ENCODE measurements at places on chromosomes 3 and 15.

DNA sequence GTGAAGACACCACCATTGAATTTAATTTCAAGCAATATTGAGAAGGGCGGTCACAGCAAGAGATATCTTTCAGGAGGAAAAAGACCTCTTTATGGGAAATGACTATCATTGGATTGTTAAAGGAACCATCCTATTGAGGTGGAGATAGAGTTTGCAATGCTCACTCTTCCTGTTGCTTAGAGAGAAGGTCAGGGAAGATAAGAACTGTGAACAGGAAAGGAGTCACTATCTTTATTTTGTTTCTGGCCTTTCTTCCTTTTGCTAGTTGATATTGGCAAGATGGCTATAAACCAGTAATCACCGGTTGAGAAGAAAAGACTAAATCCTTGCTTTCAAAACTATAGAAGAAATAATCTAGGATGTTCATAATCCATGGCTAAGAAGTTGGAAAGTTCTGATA lies 112.1 kb upstream of the TMEM108 start:
- no peak for DNase-seq

DNA sequence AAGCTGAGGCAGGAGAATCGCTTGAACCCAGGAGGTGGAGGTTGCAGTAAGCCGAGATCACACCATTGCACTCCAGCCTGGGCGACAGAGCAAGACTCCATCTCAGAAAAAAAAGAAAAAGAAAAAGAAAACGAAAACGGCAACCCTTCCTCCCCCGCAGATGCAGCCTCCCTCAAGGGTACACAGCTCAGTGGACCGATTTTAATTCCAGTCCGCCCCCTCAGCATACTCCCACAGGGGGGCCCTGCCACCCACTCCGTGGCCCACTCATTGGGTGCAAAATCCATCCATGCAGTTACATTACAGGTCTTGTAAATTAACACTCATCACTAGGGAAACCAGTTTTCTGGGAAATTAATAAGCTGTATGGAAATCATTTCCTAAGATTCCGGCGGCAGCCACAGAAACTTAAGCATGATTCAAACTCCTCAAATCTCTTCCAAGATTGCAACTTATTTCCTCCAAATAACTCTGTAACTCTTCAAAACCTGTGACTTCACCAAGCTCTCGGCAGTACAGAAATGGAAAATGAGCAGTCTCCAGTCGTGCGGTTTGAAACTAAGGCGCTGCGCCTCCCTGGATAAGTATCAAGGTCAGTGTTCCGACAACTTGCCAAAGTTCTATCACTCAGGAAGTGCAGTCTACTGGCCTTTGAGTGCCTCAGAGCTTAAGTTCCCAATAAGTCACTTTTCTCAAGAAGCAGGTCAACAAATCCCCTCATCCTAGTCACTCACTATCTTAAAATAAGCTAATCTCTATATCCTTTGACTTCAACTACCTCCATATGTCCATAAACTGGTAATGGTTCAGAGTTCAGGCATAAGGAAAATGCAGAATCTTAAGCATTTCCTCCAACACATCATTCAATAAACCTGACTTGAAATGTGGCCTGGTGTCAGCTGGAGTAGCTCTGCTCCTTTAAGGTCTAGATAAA lies 24.7 kb upstream of the KLHL6 start:
- no peak for DNase-seq

- DNase-seq, result no peak
Observed at GRCh38 chr3:112539825-112540650, 21.7 kb downstream of the ATG3 start.

- DNase-seq, result no peak
Observed at GRCh38 chr3:125055331-125055912, 375 bp downstream of the HEG1 start.

DNA sequence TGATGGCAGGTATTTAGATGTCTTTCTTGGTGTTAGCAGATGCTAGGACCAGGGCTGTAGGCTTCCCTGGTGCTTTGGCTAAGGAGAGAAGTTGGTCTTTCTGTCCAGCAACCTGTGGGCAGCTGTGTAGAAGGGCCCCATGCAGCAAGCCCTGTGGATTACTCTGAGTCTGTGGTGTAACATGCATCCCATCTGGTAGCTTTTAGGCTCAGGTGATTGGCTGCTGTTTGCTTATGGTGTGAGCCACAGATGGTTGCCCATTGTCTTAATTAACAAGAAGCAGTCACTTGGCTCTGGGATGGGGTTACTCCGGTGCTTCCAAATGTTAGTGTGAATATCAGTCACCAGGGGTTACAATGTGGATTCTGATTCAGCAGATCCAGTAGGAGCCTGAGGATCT lies 368.6 kb upstream of the C2CD4B start:
- no peak for DNase-seq

GRCh38 chr15:27458345-27459084 lies 487.5 kb downstream of the GABRG3 start:
- no peak for DNase-seq

DNA sequence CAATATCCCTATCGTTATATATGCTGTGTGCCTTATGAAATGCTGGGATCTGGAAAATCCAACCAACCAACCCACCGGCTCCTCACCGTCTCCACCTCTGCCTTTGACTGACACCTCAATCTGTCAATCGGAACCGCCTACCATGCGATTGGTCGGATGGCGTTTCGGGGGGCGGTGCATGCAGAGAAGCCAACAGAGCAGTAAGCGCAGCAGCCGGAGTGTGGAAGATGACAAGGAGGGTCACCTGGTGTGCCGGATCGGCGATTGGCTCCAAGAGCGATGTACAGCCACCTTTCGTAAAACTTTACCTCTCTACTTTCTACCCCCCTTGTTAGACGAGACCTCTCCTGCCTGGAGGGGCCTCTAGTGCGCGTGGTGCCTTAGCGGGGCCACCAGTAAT lies 6.3 kb downstream of the CLK3 start:
- DNase-seq, result no peak

GRCh38 chr3:1055870-1056269 lies 37.0 kb upstream of the CNTN6 start:
- DNase-seq, result no peak

GRCh38 chr15:96330064-96330449 lies 443 bp upstream of the NR2F2 start:
- DNase-seq, result no peak

GRCh38 chr3:61715886-61716527 lies 154.6 kb downstream of the PTPRG start:
- no peak for DNase-seq

DNA sequence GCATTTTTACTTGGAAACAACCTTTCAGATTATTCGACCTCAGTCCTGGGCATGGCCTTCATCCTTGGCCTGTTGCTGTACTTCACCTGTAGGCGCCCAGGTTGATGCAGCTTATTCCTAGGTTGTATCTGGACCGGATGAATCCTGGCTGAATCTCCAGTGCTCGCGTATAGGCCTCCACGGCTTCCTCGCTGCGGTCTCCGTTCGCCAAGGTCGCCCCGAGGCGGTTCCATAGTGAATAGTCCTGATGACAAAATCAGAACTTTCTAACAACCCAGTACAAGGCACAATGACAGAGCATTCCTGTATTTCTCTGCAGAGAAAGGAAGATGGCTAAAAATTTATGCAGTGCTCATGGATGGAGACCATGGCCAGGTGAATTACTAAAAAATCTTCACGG lies 154.7 kb downstream of the USP13 start:
- DNase-seq, result no peak

DNA sequence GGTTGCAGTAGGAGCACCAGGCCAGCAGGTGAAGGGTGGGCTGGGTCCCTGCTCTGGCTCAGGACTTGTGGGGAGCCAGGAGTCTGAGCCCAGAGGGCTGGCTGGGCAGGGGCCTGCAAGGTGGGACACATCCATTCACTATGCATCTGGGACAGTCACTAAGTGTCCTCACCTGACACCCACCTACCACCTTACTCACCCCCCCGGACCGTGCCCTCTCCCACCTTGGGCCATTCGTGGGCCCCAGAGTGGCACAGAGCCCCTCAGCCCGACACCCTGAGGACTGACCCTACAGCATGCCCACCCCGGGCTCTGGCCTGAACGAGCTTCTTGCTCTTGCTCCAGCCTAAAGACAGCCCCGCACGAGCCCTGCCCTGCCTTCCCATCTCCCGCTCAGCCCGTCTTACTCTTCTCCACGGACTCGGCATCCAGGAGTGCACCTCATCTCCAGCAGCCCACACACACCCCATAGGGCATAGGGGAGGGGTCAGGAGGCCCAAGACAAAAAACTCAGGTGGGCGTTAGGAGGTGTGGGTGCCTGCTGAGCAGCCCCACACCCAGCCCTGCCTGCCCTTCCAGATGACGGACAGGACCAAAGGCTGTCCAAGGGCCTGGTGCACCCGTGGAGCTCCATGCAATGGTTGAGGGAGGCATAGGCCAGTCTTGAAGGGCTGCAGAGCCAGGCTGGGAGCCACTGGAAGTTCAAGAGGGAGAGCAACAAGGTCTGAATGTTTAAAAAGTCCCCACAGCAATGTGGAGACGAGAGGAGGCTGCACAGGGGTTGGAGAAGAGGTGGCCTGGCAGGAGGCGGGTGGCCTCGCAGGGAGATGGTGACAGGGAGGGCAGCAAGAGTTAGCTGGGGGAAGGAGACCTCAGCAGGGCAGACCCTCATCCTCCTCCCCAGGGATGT lies 27.0 kb downstream of the PTH1R start:
- DNase-seq, result no peak

DNA sequence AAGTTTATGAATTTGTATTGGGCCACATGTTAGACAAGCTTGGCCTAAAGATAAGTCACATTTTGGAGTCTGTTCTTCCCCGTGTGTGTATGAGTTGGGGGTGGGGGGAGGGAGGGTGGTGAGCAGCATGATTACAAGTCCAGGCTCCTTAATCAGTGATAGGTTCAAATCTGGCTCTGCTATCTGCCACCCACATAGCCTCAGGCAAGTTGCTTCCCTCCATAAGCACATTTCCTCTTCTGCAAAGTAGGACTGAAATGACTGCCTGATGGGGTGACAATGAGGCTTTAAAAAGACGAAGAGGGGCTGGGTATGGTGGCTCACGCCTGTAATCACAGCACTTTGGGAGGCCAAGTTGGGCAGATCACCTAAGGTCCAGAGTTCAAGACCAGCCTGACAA lies 1.1 kb upstream of the SPATA12 start:
- DNase-seq, result no peak

GRCh38 chr3:138220788-138221187 lies 33.7 kb downstream of the ARMC8 start:
- DNase-seq, result no peak

DNA sequence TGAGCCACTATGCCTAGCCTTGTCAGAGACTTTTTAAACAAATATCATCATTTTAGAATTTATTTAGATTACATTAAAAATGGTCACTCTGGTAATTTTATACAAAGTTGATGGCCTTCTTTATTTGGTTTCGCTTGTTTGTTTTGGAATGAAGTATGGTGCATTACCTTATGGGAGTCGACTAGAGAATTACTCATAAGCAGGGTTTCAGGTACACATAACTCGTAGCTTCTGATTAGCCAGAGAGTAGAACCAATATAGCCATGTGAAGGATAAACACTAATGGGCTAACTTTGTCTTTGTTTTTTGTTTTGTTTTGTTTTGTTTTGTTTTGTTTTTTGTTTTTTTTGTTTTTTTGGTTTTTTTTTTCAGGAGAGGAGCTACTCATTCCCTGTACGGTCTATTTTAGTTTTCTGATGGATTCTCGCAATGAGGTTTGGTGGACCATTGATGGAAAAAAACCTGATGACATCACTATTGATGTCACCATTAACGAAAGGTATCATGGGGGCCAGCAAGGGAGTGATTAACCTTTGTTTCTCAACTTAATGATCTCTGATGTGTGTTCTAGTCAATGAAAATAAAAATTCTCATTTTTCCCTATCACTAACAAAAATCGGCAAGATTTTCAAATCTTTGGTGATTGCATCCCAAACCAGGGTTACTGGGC lies 113.2 kb downstream of the IL1RAP start:
- no peak for DNase-seq

GRCh38 chr3:15217841-15218267 lies 11.8 kb downstream of the CAPN7 start:
- no peak for DNase-seq

DNA sequence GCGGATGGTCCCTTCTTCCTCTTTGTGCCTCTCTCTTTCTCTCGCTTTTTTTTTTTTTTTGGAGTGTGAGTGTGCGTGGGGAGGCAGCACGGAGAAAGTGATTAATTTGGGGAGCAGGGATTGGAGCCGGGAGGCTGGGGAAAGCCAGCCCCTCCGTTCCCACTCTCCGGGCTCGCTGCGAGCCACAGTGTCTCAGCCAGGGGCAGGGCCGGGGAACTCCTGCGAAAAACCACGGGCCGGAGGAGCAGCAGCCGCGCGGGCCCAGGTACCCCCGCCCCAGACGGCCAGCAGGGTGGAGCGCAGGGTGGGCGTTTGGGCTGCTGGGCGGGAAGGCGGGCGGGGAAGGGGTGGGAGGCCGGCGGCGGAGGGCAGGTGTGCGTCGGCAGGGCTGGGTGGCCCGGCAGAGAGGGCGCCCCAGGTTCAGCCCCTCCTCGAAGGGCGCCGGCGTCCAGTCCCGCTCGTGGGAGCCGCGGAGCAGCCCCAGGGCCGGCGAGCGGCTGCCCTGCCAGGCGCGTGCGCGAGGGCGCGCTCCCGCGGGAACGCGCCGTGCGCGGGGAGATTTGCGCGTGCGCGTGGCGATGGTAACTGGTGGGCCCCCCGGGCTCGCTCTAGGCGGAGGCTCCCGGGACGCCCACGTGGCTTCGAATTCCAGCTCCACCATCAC lies 1.4 kb downstream of the CHL1 start:
- no peak for DNase-seq

GRCh38 chr3:100776746-100777145 lies 67.5 kb downstream of the TFG start:
- no peak for DNase-seq

DNA sequence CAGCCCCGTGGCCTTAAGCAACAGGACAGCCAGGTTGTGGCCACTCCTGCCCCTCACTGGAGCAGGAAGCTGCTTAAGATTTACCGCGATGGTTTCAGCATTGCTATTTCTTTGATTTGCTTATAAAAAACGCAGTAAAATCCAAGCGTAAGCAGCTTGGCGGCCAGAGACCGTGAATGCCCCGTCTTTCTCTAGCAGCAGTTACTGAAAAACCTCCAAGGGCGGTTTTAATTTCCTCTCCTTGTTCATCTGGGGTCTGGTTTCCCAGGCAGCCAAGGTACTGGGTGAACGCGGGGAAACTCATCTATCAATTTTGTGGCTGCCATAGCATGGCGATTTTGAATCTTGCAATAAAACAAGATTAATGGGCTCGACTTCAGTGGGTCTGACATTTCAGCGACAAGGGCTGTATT lies 130.3 kb downstream of the MINAR1 start:
- DNase-seq, result no peak

DNA sequence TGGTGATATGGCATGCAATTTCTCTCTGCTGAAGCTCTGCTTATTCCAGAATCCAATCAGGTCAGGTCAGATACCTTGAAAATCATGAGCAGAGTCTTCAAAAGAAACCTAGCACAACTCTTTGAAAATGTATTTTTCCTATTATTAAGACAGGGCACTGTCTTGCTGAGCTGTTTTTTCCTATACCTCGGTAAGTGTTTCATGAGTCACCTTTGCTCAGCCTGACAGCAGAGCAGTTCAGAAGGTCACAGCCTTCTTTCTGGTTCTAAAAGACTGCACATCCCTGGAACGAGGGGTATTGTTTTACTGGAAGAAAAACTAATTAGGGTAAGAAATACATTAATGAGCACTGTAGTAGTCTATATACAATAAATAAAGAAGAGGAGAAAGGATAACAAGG lies 422.0 kb downstream of the SOX2 start:
- no peak for DNase-seq

Data from esophagus squamous epithelium (tissue), 5 donors.